ENCODE measurements at places on chromosomes 1 and 21. TPM values are rescaled to one million over a fixed set of nuclear protein-coding genes. Genes with fewer than 3 reads are reported as not detected.

The DNMT3L gene
- total RNA-seq: not detected

The TSSK3 gene
- 2.1 TPM for total RNA-seq

The OR2G6 gene
- not detected for total RNA-seq

The OR2L8 gene
- total RNA-seq: not detected

The DARS2 gene
- total RNA-seq: 17.1 TPM

The MYBPH gene
- not detected for total RNA-seq

DNA sequence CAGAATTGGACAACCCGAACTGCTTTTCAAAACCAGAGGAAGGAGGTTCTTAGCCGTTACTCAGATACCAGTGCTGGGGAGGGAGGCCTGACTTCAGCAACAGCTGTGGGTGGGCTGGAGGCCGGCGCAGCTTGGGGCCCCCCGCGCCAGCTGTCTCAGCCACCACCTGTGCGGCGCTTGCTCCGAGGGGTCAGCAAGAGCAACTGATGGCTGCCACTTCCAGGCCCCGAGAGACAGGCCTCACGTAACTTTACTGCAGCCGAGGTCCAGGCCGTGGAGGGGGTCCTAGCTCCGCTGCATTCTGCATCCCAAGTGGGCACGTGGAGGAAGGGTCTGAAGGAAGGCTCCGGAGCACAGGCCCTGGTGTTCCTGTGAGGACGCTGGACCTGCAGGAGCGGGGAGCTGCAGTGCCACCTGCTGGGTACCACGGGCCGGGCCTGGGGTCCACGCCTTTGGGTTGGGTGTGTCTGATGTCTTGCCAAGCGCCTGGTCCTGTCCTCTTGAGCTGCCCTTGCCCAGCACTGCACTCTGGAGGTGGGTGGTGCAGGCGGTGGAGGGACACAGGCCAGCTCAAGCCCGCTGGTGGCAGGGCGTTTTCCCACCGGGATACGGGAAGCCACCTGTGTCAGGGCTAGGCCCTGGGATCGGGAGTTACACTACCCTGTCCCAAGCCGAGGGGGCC, 9.8 kb downstream of the THAP3 start:
- DNase-seq: peak; percentile 73

- DNase-seq: no peak
Measured at GRCh38 chr1:100881687-100882086, 13.0 kb downstream of the EXTL2 start.

DNA sequence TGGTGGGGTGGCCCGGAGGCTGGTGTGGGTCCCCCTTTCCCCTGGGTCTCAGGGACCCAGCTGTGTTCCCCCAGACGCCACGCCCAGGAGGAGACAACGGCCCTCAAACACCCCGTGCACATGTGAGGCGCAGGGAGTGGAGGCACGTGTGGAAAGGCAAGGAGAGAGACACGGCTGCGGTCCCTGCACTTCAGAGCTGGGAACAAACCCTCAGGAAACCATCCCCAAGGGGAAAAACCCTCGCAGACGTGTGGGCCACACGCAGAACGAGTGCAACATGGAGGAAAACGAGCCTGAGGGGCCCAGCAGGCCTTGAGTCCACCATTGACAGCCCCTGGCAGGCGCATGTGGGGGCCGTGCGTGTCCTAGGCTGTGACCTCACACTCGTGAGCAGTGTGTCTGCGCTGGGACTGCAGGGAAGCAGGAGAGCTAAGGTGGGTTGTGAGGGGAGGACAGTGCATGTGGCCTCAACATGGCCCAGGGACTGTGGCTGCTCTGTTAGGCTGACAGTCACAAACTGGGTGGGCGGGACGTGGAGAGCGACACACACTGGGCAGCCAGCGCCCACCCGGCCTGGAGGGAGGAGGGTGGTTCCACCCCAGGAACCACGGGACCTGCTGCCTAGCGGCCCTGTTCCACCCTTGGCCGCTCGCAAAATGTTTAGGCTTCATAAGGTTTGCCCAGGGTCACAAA, 20.0 kb downstream of the ITGB2 start:
- peak; percentile 43 for DNase-seq

- no peak for DNase-seq
Measured at GRCh38 chr1:156337888-156338179, 258 bp downstream of the CCT3 start.

- DNase-seq: no peak
Measured at GRCh38 chr1:243712242-243712641, 137.8 kb downstream of the AKT3 start.

DNA sequence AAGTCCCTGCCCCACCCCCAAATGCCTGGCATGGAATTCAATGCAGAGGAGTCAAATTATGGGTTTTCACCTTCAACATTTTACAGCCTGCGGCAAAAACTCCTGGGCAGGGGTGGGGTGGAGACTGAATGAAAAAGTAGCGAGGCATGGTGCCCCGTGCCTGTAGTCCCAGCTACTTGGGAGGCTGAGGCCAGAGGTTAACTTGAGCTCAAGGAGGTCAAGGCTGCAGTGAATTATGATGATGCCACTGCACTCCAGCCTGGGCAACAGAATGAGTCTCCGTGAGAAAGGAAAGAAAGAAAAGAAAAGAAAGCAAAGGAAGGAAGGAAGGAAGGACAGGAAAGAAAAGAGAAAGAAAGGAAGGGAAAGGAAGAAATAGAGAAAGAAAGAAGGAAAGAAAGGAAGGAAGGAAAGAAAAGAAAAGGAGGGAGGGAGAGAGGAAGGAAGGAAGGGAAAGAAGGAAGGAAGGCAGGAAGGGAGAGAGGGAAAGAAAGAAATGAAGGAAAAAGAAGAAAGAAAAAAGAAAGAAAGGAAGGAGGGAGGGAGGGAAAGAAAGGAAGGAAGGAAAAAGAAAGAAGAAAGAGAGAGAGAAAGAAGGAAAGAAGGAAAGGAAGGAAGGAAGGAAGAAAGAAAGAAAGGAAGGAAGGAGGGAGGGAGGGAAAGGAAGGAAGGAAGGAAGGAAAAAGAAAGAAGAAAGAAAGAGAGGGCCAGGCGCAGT, 11.1 kb downstream of the LEMD1 start:
- no peak for DNase-seq

DNA sequence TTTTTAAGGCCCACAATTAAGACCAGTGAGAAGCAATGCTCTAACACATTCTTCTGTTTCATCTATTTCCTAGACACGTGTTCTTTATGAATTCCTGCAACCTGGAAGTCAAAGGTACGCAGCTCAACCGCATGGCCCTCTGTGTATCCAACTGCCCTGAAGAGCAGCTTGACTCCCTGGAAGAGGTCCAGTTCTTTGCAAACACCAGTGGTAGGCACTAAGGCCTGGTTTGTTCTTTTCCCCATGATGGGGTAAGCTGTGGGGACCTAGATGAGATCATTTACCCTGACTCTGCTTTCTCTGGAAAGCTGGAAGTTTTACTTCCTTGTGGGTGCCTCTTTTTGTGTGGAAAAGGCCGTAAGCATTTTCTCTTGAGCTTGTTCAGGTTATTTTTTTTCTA, 7.3 kb downstream of the SLC44A3 start:
- DNase-seq: no peak

DNA sequence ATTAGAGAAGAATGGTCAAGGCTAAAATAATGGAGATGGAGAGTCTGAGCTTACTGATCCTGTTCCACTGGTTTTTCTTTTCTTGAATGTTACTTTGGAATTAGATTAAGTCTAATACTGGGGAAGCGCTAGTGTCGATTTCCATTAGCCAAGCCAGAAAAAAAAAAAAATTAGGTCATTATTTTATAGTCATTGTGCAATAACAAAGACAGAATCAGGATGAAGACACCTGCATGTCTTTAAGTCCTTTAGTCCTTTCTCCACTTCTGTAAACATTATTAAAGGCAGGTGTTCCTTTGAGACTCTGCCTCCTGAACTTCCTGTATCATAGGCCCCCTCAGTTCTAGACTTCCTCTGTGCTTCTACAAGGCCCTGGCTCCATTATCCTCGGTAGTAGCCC, 42.8 kb downstream of the MYSM1 start:
- no peak for DNase-seq

DNA sequence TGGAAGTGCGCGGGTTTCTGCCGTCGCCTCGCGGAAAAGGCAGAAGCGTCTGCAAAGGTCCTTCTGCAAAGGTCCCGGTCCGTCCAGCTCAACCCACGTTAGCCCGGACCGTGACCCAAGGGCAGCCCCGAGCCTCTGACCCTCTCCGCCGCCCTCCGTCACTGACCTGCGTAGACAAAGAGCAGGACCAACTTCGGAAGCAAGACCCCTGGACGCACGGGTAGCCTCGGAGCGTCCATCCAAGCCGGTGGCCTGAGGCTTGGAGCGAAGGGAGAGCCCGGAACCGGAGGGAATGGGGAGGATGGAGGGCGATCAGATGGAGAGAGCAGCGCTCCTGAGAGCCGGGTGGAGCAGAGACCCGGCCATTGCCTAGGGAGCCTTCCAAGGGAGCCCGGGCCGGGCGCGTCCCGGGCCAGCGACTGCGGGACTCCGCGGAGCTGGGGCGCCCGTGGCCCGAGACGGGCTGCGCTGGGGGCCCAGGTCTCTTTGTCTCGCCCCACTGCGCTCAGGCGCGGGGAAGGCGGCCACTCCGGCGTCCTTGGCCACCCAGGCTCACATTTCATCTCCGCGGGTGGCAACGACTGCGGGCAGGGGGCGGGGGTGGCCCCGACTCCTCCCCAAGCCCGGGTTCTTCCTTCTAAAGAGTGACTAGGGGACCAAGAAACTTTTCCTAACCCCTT, at the start of gene CYYR1:
TSS of gene CYYR1 (minus strand) at position 585 of the 680 bp plus-strand sequence. CDS start at position 239, 346 bp downstream.
- DNase-seq: peak; percentile 48

- no peak for DNase-seq
Measured at GRCh38 chr1:27109103-27109822, 45.7 kb downstream of the SLC9A1 start.

- no peak for DNase-seq
Measured at GRCh38 chr1:91900562-91900961, 14.6 kb upstream of the TGFBR3 start.

- no peak for DNase-seq
Measured at GRCh38 chr21:38833117-38833516, 27.4 kb downstream of the ETS2 start.

DNA sequence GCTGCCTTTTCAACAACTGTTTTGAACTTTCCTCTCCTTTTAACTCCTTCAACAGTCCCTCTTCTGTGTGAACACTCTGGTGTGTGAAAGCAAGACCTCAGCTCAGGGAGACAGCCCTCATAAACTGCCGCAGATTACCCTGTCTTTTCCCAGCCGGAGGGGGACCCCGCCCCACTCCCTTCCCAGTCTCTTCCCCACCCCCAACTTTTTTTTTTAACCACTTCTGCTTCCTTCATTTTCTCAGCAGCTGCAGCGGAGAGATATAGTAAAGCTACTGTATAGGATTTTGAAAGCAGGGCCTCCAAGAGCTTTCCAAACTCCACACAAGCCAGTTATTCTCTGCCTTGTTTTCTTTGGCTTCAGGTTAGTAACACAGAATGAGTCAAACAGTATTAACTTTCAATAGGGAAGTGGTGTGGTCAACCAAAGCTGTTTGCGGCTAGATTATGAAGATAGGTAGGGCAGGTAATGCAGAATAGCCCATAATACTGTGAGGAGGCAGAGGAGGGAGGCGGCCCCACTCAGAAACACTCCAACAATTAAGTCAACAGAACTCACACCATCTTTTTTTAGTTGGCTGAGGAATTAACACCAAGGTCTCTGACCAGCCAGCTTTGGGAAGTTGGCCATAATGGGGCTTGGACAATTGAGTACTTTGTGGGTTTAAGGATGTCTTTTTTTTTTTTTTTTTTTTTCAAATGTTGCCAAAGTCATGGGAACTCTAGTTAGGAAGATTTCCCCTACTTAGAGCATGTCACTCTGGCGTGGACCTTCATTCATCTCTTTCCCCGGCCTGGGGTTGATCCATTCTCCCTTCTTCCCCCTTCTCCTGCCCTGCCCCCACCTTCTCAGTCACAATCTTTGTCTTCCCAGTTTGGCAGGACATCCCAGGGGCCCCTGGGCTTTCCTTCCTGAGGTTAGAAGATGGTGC, 177.0 kb downstream of the CLIC6 start:
- DNase-seq: peak; percentile 68

DNA sequence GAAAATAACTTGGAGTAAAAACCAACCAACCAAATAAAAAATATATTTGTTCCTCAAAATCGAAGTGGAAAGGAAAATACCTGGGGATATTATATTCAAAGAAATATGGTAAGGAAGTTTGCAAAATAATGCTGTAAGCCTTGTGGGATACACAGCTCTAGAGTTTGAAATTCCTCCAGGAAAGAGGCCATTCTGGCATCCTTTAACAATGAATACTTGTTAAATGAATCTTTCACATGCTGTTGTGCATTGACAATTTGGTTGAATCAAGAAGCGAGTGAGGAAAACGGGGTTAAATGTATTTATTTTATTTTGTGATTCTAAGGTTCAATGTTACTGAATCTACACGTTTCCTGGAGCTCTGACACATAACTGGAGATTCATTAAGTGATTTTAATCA, 30.5 kb upstream of the NTNG1 start:
- DNase-seq: no peak

- DNase-seq: no peak
Measured at GRCh38 chr1:95018602-95019369, 54.0 kb downstream of the ALG14 start.

DNA sequence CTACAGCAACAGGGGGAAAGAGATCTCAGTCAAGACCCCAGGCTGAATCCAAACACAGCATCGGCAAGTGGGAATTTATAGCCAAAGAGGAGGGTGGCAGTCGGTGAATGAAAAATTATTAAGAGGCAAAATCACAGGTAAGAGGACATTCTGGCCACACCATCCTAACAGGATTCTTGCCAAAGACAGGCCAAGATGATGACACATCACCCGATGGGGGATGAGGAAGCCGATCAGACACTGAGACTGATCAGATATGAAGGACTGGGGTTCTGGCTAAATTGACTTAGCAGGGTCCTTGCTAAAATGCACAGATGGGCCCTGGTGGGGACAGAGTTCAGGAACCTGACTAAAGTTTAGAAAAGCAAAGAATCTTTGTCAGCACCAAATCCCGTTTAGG, 402.2 kb downstream of the SMYD3 start:
- no peak for DNase-seq

All from lower lobe of right lung (tissue), 2 donors.